ENCODE measurements at places on chromosomes 4 and X.

- DNase-seq, result no peak
Observed at GRCh38 chr4:3674479-3674851, 91.7 kb upstream of the ADRA2C start.

DNA sequence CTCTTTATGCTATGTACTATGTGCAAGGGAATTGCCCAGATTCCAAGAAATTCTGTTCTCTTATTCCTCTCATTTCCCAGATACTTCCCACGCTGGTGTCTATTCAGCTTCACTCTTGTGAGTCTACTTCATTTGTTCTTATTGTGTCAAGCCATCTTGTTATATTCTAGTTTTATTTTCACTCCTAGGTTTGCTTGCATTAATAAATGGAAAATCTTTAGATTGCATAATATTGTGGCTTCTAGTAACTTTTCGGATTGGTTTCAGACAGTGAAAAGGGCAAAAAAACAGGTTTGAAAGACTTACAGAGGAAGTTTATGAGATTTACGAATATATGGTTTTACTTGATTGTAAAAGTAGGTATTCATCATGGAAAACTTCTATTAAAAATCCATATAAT, 128.4 kb downstream of the BTC start:
- DNase-seq, result no peak

DNA sequence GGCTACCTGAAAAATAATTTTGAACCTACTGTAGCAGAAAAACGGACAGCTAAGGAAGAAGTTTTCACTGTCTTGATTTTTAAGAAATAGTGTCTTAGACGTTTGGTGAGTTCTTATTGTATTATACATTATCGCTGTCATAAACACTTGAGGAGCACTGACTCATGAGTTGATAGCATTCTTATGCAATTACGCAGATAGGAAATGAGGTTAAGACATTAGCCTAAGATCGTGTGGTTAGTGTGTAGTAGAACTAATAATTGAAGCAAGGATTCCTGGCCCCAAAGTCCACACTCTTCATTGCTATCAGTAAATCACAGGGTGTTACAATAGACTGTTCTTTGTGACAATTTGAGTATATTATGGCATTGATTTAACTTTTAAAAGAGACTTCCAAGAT, 238.1 kb downstream of the ARAP2 start:
- no peak for DNase-seq

GRCh38 chr4:70754990-70755688, 33.4 kb downstream of the RUFY3 start:
- no peak for DNase-seq

- no peak for DNase-seq
Observed at GRCh38 chr4:80576796-80577195, 241.3 kb downstream of the CFAP299 start.

DNA sequence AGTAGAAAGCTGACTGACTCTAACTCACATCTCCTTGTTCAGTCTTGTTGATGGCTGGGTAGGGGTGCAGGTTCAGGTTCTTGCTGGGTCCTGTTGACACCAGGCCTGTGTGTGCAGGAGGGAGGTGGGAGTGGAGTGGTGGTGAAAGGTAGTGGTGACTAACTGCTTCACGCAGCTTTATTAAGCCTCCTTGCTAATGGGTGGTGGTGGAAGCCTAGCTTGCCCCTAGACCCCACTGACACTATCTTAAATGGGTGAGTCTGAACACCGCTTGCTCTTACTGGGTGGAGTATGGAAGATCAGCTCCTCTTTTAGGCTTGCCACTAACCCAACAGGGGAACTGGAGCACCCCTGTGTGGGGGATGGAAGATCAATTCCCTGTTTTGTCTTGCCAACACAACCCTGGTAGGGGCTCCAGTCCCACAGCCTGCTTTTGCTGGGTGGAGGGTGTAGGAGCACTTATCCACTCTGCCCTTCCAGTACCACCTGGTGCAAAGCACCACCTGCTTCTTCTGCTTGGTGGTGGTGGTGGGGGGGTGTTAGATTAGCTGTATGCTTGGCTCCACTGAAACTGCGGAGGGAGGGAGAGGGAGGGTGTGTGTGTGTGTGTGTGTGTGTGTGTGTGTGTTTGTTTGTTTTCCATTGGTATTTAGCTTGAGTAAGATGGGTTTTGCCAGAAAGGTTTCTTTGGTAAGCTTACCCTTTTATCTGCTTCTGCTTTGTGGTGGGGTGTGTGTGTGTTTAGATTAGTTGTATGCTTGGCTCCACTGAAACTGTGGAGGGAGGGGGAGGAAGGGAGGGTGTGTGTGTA, 25.6 kb downstream of the KDM6A start:
- DNase-seq, result no peak

GRCh38 chr4:69095301-69095731, 958 bp upstream of the UGT2B7 start:
- DNase-seq, result no peak

GRCh38 chr4:13615161-13615560, 12.4 kb downstream of the BOD1L1 start:
- peak; percentile 57 for DNase-seq

DNA sequence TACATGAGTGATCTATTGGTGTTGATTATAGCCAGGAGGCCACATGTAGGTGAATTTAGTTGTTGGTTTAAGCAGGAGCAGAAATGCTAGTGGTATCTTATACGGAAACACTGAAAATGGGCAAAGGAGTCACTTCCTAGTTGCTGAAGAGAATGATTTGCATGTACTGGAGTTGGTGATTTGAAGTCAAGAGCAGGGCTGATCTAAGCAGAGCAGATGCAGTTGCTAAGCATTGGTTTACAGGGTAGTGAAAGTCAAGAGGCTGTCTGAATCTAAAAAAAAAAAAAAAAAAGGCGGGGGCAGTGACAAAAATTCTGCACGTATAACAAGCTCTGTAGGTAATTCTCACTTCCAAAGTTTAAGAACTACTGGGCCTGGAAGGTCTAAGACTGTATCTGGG, 90.4 kb upstream of the HPRT1 start:
- DNase-seq, result no peak

- peak; percentile 28 for DNase-seq
Observed at GRCh38 chr4:47668810-47669408, 169.0 kb downstream of the CORIN start.

DNA sequence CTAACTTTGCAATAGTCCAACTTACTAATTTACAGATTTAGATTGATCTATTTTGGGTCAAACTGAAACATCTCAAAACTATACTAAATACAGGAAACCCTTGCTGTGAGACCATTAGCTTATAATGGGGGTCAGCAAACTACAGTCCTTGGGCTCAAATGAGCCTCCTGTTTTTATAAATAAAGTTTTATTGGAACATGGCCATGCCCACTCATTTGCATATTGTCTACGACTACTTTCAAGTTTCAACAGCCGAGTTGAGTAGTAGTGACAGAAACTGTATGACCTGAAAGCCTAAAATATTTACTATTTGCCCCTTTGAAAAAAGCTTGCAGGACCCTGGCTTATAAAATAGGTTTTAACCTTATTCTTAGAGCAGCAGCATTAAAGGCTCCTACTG, 92.4 kb downstream of the C4orf51 start:
- no peak for DNase-seq

DNA sequence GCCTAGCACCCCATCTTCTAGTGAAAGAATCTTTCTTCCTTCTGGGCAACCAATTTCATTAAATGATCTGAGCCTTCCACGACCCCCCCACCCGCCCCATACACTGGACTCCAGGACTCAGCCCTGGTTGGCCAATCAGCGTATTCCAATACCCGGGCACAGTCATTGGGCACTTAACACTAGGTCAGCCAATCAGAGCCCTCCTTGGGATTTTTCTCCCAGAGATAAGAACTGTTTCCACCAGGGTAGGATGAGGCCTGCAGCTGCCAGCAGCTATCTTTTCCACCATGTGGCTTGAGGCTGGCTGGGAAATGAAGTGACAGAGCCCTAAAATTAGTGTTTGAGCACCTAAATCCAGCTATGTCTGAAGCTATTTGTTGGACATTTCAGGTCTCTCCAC, 418.8 kb downstream of the BCOR start:
- DNase-seq, result no peak

DNA sequence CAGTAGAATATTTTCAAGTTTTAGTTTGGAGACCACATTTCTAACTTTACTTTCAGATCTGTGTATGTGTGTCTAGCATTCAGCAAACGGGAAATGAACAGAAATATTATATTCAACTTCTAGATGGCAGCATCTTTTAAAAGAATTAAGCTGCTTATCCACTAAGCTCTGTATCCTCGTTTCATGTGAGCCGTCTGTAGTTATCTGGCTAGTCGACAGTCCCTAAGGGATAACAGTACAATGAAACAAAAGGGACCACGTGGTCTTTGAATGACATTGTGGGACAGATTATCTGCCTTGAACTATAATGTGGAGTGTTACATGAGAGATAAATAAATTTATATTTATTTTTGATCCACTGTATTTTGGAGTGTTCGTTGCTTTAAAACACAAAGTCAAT, 35.8 kb upstream of the PRSS12 start:
- no peak for DNase-seq

- no peak for DNase-seq
Observed at GRCh38 chrX:13463608-13464007, 105.8 kb upstream of the EGFL6 start.

GRCh38 chrX:70478526-70479245, 34.1 kb downstream of the DLG3 start:
- DNase-seq, result no peak

DNA sequence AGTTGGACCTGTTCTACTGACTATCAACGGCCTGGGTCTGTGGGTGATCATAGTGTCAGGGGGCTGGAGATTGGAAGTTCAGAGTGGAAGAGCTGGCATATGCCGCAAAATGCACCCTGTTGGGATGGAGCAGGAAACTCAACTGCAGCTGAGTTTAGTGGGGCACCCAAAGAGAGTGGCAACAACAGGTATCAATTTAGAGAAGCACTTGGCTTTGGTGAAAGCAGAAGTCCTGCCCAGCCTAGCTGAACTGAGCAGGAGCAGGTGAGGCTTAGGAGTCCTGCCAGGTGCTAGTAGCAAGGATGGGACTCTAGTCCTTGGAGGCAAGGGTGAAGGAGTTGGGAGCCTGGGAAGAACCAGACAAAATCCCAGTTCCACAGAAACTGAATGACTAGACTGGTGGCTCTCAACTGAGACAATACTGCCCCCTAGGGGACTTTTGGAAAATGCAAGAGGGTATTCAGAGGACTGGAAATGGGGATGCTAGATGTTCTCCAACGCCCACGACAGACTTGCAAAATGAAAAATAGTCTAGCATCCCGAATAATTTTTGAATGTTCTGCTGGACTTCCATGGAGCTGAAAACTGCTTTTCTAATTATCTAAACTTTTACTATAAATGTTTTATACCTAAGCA, 49.4 kb downstream of the RTL9 start:
- peak; percentile 41 for DNase-seq

DNA sequence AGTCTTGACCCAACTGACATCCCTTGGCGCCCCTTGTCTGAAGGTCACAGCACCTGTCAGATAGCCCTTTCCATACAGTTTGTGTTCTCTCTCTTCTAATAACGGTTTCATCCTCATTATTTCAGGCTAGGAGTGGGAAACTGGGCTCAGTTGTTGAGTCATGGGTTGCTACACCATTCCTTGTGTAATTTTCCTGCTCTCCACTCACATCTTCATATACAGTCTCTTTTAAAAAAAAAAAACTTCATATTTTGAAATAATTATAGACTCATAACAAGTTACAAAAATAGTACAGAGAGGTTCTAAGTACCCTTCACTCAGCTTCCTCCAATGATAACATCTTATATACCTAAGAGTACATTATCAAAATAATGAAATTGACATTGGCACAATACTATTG, 60.2 kb upstream of the GRPR start:
- peak; percentile 44 for DNase-seq

DNA sequence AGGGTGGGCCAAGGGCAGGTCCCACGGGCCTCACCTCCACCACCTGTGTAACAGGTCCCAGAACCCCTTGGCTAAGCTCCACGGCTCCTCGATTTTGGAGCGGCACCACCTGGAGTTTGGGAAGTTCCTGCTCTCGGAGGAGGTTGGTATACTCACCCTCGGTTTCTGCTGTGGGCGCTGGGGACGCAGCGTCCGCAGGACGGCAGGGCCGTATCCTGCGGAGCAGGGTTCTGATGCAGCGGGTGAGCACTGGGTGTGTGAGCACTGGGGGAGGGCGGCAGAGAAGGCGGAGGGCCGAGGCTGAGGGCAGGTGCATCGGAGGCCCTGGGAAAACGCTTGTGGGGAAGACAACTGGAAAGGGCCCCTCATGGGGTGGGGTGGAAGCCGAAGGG, 11.0 kb downstream of the ATP5ME start:
- DNase-seq, result no peak

DNA sequence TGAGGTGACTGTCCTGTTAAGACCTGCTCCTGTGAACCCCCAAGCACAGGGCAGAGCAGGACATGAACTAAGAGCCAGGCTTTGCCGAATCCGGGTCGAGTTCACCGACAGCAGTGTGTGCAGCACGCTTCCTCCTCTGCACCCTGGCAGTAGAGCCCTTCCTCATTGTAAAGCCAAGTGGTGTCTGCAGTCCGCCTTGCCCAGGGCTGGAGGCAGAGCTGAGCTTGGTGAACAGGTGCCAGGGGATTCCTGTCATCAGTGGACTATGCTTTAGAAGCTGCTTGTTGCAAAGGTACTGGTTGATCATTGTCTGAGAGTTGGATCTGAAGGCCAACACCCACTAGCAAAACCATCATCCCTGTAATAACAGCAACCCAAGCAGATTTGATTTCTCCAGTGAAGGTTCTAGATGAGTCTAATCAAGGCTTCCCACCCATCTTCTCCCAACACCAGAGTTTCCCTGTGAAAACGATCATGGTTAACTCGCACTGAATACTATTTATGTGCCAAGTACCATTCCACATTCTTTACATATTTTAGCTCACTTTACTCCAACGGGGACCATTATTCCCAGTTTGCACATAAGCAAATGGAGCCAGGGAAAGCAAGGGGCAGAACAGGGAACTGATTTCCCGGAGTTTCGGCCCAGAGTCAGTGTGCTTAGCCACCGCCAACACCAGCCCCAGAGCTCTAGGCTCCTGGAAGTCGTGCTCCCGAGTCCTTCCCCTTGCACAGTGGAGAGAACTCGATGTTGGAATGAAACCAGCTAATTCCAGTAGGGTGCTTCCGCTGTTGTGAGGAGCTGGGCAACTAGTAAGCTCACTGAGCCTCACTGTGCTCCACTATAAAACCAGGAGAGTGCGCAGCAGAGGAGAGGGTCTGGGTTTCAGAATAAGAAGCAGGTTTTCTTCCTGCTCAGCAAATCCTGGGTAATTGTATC, 1.4 kb upstream of the SLC34A2 start:
- no peak for DNase-seq

DNA sequence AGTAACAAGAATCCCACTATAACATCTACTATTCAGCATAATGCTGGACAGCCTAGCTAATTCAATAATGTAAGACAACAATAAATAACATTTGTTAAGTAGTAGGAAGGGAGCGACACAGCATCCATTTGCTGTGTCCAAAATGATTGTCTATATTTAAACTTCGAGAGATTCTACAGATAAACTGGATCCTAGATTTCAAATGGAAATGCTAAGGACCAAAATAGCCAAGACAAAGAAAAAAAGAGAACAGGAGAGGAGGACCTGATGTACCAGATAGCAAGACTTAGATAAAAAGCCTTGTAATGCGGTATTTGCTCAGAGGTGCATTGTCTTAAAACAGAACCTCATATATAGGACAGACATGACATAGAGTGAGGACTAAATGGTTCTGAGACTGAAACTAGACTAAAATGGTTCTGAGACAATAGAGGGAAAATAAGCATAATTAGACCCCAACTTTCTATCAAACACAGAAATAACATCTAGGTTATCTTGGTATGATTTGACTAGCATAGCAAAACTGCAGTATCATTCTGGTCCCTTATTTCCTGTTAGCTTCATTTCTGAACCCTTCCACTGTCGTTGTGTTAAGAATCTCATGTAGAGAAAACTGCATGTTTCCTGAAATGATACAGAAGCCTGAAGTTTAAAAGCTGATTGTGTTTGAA, 3.8 kb downstream of the HPGDS start:
- DNase-seq, result no peak

GRCh38 chr4:78092850-78093249, 35.7 kb downstream of the FRAS1 start:
- DNase-seq, result no peak
